ENCODE measurements at places on chromosomes 2 and 18.

GRCh38 chr2:69226903-69227302 is 160.1 kb downstream of the GFPT1 start:
- no peak for DNase-seq

DNA sequence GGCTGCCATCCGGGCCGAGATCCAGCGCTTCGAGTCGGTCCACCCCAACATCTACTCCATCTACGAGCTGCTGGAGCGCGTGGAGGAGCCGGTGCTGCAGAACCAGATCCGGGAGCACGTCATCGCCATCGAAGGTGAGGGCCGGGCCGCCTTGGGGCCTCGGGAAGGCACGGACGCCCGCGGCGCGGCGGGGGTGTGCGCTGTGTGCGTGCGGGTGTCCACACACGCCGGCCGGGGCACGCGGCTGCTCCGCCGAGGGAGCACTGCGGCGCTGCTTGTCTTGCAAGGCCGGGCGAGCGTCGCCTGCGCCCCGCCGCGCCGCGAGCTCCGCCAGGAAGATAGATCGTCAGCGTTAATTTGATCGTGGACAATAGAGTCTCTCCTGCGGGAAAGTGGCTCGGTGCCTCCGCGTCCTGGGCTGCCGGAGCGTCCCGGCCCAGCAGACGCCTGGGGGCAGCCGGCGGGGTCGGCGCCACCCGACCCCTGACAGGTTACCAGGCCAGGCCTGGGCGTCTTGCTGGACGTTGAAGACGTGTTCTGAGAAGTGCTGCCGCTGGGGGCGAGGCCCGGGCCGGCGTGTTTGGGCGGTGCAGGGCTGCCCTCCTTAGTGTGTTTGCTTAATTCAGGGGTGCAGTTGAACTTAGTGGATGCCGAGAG is 1.0 kb downstream of the AGAP1 start:
- no peak for DNase-seq

- no peak for DNase-seq
These were observed 75.1 kb upstream of the NOL4 start for GRCh38 chr18:34299828-34300227.

DNA sequence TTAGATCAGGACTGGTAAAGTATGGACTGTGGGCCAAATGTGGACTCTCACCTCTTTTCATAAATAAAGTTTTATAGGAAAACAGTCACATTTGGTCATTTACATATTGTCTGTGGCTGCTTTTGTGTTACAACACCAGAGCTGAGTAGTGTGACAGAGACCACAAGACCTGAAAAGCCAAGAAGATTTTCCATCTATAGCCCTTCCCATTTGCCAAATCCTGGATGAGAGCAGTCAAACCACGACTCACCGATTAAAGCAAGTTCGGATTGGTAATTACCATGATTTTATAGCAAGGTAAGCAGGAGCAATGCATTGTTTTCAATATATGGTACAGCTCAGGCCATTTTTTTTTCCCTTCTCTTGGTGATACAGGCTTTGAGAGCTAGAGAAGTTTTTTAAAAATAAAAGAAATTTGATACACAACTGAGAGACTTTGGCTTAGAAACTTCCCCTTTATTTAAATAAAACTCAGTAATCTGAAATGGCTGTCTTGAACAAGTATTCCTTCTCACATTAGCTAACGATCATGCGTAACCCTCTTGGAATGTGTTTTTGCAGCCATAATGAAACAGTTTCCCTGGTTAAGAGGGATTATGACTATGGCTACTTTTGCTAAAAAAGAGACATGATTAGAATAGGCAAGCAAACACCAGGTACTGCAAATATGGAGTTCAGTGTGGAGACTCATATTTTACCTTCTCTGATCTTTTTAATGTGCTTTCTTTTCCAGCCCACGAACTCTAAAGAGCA is 9.5 kb upstream of the MALL start:
- DNase-seq = no peak

DNA sequence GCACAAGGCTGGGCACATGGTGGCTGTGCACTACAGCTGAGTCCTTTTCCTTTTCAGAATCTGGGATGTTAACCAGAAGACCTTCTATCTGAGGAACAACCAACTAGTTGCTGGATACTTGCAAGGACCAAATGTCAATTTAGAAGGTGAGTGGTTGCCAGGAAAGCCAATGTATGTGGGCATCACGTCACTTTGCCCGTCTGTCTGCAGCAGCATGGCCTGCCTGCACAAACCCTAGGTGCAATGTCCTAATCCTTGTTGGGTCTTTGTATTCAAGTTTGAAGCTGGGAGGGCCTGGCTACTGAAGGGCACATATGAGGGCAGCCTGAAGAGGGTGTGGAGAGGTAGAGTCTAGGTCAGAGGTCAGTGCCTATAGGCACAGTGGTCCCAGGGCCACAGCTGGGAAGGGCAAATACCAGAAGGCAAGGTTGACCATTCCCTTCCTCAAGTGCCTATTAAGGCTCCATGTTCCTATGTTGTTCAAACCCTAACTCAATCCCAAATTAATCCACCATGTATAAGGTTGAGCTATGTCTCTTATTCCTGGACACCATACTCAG is 2.2 kb downstream of the IL1RN start:
- DNase-seq = no peak

DNA sequence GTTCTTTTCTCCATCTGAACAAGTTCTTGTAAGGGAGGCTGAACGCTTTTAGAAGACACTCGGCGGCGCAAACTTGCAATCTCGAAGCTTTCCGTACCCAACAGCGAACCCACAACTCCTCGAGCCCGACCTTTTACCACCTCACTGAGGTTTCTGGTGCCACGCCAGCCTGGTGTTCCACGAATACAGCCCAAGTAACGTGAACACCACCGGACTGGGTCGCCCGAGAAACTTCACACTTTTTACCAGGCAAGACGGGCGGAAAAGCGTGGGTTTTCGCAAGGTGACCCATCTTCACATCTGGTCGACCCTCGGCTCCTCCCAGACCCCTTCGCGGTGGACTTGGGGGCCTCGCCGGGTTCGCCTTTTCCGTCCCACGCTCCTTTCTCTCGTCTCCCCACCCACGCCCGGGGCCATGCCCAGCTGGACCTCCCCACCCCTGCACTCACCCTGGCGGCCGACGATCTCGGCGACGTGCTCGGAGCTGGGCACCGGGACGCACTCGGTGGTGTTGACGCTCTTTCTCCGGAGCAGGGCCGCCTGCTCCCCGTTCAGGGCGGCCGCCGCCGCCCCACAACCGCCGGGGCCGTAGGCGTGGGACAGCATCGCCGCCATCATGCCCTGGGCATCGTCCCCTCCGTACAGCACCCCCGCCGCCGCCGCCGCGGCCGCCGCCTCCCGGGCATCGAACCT is 1.2 kb downstream of the MEX3C start:
- no peak for DNase-seq

DNA sequence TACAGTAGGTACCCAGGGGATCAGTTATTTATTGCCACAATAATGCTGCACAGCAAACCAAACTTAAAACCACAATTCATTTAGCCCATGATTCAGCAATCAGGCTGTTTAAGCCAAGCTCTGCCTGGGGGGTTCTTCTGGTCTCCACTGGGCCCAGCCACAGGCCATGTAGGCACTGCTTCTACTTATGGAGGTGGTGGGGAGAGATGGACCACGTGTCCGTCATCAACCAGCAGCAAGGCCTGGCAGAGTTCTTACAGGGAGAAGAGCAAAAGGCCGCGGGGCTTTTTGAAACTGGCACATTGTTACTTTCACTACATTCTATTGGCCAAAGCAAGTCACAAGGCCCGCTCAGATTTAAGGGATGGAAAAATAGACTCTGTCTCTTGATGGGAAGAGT is 76.3 kb upstream of the DAPL1 start:
- no peak for DNase-seq

DNA sequence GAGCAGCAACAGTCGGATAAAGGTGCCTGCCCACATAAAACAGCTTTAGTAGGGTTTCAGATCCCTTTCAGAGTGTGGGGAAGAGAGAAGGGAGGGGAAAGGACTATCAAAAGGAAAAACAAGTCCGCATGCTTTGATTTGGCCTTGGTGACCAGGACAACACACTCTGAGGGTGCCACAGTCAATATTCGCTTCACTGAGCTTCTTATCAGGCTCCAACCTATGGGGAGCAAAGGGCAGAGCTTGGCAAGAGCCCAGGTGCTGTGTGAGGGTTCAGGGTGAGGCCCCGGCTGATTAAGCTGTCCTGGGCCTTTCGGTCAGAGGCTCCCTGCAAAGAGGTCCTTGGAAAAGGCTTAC is 237.4 kb upstream of the SMAD2 start:
- DNase-seq = no peak

DNA sequence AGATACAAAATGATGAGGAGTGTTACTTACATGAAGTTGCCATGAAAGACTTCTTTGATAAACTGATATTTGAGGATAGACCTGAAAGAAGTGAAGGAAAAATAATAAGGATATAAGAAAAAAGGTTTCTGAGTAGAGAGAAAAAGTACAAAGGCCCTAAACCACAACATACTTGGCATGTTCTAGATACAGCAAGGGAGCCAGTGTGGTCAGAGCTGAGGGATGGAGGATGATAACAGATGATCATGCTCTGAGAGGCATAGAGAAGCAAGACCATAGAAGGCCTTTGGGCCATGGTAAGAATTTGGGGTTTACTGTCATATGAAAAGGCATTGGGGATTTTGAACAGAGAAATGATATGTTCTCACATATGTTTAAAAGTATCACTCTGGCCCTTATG is 424.1 kb upstream of the CHST9 start:
- DNase-seq = no peak

DNA sequence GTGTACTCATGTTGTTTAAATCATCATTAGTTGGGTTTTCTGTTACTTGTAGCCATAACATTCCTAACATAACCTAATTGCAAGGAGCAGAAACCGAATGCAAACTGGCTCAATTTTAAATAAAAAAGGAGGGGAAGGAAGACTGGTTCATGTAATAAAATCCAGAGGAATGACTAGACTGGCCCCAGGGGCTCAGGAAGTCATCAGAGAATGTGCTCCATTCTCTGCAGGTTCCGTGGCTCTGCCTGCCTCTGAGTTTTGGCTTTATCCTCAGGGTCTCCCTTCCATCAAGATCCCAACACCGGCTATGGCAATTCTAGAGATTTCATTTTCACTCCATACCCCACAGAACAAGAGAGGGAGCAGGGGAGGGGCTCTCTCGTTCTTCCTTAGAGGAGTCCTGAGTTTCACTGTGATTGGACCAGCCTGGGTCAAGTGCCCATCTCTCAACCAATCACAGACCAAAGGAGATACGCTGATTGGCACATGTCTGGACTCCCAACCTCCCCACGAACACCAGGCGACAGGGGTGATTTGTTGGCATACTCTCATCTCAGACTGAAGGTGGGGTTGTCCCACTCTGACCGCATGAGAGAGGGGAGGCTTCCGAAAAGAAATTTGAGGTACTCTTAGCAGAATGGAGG is 64.8 kb downstream of the NPPC start:
- DNase-seq = no peak

- DNase-seq = no peak
These were observed 25.6 kb downstream of the HADHB start for GRCh38 chr2:26270373-26270772.

GRCh38 chr18:51273437-51273836 is 76.0 kb upstream of the MEX3C start:
- no peak for DNase-seq

DNA sequence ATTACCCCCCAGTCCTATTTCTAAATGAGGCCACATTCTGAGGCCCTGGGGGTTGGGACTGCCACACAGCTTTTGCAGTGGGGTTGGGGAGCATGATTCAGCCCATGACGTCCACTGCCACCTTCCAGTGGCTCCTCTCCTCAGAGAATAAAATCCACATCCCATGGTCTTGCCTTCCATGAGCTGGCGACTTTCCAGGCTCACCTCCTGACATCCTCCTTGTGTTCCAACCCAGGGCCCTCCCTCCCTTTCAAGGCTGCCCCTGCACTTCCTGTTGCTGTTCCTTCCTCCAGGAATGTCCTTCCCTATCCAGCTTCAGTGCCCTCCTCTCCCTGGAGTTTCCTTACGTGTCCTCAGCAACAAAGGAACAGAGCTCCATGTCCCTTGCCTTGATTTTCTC is 187.3 kb upstream of the ID2 start:
- peak; percentile 13 for DNase-seq

DNA sequence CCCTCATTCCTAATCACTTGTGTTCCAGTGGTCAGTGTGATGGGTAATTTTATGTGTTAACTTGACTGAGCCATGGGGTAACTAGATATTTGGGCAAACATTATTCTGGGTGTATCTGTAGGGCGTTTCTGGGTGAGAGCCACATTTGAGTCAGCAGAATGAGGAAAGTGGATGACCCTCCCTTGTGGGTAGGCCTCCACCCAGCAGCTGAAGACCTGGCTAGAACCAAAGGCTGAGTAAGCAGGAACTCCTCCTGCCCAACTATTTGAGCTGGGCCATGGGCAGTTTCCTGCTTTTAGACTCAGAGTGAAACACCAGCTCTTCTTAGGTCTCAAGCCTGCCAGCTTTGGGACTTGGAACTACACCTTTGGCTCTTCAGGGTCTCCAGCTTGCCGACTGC is 141.8 kb downstream of the ACKR3 start:
- DNase-seq = no peak

- no peak for DNase-seq
These were observed 144.2 kb downstream of the SETBP1 start for GRCh38 chr18:44824884-44825283.

GRCh38 chr2:182894174-182894573 is 27.7 kb upstream of the FRZB start:
- DNase-seq = no peak

GRCh38 chr18:40016405-40016804 is 1938.6 kb upstream of the PIK3C3 start:
- DNase-seq = no peak

DNA sequence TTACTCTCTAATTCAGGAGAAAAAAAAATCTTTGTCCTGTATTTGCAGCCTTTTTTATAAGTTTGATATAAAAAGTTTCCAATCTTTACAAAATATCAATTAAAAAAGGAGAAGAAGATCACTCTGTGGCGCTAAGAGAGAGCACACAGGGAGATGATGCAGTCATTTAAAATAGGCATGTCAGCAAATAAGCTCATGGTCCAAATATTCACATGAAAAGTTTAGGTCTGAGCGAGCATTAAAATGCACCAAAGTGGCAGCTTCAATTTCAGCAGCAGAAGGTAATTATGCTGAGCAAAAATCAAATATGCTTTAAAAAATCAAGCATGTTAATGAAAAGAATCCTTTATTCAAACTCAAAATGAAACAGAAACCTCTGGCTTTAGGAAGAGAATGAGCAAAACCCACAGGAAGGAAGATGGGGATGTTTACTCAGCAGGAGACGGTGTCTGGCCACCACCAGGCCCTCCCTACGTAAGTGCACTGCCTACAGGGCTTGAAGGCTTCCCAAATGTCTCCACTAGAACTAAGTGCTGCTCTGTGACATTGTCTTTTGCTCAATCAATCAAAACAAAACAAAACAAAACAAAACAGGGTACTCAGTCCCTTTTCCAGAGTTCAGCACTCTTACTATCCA is 120.4 kb downstream of the L3MBTL4 start:
- DNase-seq = no peak

Data from DMS153 (cell line).